ENCODE measurements at places on chromosomes 1 and 21.

DNA sequence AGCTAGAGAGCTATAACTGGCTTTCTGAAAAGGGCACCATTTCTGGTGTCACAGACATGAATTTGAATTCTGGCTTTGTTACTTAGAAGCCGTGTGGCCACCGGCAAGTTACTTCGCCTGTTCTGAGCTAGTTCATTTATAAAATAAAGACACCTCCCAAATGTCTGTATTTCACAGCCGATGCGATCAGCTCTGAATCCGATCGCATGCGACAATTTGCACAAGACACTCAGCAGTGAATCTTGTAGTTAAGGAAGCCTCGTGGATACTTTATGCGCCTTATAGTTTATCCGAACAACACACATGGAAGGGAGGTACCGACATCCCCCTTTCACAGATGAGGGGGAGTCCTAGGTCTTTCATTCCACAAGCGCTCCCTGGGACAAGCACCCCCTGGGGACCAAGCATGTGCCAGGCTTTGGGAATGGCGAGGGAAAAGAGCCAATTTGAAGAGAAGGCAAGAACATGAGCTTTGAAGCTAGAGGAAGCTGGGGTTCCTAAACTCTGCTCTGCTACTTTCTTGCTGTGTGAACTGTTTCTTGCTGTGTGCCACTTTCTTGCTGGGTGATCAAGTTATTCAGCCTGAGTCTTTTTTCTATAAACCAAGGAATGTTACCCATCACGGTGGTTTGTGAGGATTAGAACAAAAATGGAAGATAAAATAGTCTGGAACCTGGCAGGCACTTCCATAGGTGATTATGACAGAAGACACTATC, 3.9 kb downstream of the ID3 start:
- DNase-seq, result no peak

- no peak for DNase-seq
These were observed 1.0 kb upstream of the TP73 start for GRCh38 chr1:3651026-3651929.

GRCh38 chr21:39800311-39800710, 55.3 kb downstream of the IGSF5 start:
- DNase-seq, result no peak

DNA sequence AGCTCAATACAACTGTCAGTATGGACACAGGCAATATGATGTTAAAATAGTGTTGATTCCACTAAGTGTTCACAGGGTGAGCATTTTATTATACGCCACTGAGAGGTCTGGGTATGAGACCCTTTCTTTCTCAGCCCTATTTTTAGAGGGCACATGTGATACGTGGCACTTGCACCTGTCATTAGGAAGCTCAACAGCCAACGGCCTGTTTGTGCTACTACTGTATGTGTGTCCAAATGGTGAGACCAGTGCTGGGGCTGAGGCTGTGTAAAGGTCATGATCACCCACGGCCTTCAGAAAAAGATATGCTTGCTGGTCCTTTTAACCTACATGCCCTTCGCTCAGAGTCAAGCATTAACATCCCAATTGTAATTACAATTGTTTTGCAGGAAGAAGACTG, 176.2 kb downstream of the DUSP10 start:
- no peak for DNase-seq

GRCh38 chr1:204306076-204306475, 53.7 kb downstream of the PLEKHA6 start:
- no peak for DNase-seq

- DNase-seq, result no peak
These were observed 401 bp downstream of the WNT9A start for GRCh38 chr1:227947386-227947675.

GRCh38 chr1:160193091-160193819, 2.9 kb downstream of the CASQ1 start:
- DNase-seq, result peak; percentile 62

DNA sequence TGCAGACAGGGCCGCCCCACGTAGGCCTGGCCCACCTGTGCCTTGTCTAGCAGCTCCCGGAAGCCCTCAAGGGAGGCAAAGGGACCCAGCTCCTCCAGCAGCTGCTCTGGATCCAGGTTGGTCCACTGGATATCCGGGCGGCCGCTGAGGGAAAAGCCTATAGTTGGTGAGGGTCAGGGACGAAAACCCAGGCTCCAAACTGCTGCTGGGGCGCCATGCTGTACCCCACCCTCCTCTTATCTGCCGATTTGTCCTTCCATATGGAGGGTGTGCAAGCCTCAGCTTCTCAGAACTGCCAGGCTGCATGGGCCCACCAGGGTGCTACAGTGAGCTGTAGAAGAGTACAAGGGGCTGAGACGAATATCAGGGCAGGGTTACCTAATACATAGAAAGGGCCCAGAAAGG, 12.2 kb downstream of the PTCH2 start:
- no peak for DNase-seq

- DNase-seq, result no peak
These were observed 277.0 kb upstream of the C1orf87 start for GRCh38 chr1:60350531-60350930.

DNA sequence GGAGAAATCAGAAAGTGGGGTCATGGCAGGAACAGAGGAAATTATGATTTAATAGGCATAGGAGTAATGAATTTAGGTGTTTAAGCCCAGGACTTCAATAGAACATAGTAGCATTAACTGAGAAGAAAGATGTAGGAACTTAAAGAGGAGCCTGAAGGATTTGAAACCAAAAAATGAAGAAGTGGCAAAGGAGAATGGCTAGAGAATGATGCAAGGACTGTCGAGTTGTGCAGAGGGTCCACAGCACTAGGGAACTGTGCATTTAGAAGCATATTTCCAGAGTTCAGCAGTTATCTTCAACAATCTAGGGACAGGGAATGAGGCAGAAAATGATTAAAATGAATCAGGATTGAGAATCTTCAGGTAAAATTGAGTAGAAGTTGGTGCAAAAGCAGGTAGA, 328.1 kb upstream of the LYPLAL1 start:
- DNase-seq, result no peak

DNA sequence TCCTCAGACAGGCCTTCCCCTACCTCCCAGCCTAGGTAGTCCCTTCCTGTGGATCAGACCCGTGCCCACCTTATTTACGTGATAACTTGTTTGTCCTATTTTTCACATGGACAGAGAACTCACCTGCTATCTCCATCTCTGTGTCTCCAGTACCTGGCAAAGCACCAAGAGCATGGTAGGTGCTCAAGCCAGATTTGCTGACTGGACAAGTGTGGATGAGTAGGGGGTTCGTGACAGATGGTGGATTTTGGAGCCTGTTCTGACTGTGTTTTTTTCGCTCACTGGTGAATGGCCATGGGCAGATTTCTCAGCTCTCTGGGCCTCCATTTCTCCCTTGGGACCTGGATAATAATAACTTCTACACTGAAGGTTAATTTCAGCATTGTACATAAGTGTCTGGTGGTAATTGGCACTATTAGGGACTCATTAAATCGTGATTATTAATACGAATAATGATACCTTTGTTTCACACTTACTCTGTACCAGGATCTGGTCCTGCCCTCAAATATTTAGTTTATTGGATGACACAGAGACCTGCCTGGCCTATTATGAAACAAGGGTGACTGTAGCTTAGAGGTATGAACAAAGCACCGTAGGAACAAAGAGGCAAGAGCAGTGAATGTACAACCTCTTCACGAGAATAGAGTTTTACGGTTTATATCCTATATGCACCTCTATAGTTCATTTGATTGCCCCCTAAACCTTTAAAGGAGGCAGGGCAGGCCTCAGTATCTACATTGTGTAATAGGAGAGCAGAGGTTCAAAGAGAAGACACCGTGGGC, 24.5 kb upstream of the SLC26A9 start:
- DNase-seq, result no peak

- DNase-seq, result no peak
These were observed 619.3 kb downstream of the PTPRU start for GRCh38 chr1:29855561-29856160.

- no peak for DNase-seq
These were observed 26.3 kb downstream of the USP24 start for GRCh38 chr1:55188909-55189308.

- DNase-seq, result no peak
These were observed 77.7 kb downstream of the CAMTA1 start for GRCh38 chr1:6862906-6863305.

- DNase-seq, result no peak
These were observed 30.4 kb downstream of the VTCN1 start for GRCh38 chr1:117180147-117180967.

GRCh38 chr1:3814771-3815561, 18.7 kb upstream of the LRRC47 start:
- no peak for DNase-seq

DNA sequence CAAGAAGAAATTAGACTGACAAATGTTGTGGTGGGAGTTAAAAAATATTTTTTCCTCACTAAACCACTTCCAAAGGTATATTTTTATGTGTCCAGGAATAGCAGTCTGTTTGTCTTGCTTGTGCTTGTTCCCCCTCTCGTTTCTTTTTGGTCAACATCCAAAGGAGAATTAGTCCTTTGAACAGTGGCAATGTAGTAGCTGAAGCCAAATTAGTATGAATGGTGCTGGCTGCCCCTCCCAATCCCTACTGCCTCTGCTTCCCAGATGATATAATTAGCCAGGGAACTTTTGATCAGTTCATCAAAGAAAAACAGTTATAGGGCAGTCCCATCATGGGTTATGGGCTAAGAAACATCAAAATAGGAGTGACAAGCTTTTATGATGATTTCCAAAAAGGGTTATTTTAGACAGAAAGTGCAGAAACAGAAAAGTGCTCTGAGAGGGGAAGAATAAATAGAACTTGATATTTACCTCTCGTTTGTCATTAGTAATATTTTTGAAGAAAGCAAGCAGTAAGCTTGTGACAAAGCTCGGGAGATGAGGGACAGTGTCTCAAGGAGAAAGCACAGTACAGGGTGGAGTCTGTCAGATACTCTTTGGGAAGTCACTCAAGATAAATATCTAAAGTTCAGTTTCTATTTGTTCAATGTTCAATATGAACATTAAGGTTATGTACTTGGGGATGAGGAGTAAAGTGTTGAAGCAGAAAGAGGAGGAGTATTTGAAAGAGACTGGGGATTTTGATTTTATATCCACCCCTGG, 239.1 kb downstream of the HLX start:
- no peak for DNase-seq

DNA sequence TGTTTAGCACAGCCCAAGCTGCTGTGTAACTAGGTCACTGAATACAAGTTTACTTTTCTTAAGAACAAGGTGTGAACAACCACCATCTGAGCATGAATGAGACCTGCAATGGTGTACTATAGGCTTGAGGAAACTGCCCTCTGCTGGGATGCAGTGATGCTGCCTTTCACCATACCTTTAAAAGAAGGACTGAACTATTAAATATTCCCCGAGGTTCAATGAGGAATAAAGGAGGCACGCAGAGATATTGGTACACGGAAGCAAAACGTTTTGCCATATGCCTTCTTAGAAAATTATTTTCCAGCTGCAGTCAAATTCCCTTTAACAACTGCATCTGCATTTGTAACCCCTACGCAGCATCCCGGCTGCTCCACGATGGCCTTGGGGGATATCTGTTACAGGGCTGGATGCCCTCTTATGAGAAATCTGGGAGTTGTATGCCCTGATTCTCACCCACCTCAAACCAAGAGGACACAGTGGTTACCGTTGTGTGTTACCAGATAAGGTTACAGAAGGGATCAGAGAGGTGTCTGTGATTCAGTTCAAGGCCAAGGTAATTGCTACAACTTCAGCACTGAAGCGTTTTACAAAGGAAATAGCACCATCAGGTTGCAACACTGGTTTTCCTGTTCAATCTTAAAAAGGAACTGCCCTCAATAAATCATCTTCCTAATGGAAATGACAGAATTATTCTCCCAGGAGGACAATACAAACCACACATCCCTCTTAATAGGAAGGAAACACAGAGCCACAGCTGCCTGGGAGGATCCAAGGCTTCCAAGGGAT, 470.5 kb downstream of the LTN1 start:
- no peak for DNase-seq

GRCh38 chr1:15412175-15412800, 2.6 kb downstream of the EFHD2 start:
- DNase-seq, result no peak

DNA sequence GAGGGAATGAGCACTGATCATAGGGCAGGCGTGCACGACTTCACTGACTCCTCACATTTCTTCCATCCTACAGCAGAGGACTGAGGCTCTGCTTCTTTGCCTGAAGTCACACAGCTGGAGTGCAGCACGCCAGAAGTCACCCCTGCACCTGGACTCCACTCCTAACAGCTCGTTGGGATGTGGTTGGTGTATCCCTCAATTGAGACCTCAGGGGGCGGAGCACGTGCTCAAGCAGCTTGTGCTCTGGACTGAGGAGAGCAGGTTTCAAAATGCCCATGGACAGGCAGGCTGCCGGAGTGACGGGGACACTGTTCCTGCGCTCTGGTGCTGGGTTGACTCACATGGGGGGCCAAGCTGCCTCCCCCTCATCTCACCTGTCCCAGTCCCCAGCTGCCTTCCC, 13.9 kb downstream of the CHIT1 start:
- no peak for DNase-seq

GRCh38 chr1:152582647-152583046, 2.3 kb upstream of the LCE3D start:
- DNase-seq, result no peak

GRCh38 chr1:164423136-164423535, 135.8 kb upstream of the PBX1 start:
- no peak for DNase-seq

DNA sequence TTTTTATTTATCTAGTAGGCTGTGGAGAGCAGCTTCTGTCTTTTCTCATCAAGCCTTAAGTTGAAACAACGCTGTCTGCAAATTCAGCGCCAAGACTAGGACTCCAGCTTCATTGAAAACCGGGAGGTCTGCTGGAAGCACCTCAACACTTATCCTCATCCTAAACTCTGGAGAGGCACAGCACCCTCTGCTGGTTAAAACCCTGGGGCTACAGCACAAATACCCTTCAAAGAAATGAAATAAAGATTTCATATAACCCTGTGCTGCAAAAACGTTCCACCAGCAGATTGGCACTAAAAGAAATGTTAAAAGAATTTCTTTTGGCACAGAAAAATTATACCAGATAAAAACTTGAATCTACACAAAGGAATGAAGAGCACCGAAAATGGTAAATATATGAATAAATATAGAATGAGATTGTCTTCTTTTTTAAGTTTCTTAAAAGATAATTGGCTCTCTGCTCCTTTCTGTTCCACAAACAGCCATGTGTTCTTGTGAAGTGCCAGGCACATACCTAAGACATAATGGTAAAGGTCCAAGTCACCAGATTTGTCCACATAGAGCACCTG, 227.7 kb upstream of the SAMSN1 start:
- peak; percentile 59 for DNase-seq

GRCh38 chr21:46054451-46054881, 43.4 kb upstream of the COL6A2 start:
- DNase-seq, result no peak

DNA sequence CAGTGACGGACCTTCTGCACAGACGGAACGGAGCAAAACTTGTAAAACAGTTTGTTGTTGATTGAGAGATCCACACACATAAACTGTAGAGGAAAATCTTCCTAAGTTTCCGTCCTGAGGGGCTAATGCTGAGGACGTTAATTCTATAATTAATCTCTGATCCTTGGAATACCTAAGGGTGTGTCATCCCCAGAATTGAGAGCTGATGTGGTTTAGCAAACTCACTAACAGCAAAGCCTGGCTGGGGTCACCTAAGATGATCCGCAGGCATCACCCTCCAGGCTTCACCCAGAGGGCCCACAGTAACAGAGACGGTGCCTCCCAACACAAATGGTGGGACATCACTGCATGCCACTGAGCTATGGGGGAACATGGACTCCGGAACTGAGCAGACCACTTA, 97.5 kb downstream of the SMYD2 start:
- DNase-seq, result no peak

- no peak for DNase-seq
These were observed 5.5 kb upstream of the STX6 start for GRCh38 chr1:181028196-181028595.
